Stimulated activated CD4-positive, alpha-beta T cell treated with anti-CD3 and anti-CD28 coated beads, Interleukin-2, amount 100 ng/mL, for 4 hours (primary cell): ENCODE measurements at places on chromosomes 5 and 9.

DNA sequence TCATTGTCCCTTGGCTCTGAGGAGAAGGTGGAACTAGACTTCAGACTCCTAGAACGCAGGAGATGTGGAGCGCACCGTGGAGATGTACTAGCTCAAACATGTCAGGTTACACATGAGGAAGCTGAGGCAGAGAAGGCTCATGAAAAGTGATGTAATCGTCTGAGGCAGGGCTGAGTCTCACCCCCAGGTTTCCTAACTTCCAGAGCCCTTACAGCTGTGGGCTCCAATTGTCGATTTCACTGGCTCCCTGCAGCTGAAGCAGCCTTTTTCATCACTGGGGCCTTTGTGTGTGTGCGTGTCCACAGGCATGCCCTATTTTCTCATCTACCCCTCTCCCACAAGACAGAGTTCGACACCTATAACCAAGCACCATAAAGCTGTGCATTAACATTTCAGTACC is 370.6 kb downstream of the NTRK2 start:
- DNase-seq = no peak

DNA sequence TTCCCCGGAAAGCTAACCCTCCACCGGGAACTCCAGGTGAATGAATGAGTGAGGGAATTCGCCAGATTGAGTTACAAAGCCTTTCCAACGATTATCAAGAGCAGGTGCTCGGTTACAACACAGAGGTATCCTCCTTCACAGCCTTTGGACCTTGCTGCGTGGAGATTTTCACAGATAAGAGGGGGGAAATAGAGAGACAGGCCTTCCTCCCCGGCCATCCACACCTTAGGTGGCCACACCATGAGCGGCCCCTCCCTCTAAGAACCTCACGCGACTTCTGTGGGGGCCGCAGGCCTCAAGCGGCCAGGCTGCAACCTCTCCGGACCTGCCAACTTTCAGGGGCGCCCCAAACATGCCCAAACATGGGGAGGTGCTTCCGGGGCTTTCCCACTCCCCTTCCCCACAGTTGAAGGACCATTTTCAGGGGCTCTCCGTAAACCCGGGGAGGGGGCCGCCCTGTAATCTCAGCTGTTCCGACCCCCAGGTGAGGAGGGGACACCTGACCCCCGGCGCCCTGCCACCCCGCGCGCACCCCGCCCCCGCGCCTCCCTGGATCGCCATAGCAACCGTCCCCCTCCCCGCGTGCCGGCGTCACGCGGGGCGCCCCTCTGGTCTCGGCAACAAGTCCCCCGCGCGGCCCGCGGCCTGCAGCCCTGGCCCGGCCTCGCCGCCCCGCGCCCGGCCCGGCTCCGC is 603 bp downstream of the DENND1A start:
- peak; percentile 29 for DNase-seq

DNA sequence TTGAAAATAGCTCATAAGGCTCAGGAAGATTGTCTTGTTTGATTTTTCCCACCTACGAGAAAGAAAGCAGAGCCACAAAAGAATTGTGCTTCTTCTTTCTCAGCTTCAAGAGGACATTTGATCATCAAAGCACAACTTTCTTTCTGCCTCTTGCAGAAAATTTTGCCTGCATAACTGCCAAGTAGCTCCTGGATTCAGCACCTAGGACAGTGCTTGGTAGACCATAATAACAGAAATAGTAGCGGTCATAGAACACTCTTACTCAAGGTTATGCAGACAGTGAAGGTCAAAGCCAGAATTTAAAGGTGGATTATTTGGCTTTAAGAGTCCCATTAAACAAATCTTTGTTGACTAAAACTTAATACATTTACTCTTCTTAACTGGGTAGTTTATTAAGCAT is 594.7 kb upstream of the CCNG1 start:
- DNase-seq = no peak

GRCh38 chr5:135207866-135208265 is 173.8 kb upstream of the PITX1 start:
- no peak for DNase-seq

DNA sequence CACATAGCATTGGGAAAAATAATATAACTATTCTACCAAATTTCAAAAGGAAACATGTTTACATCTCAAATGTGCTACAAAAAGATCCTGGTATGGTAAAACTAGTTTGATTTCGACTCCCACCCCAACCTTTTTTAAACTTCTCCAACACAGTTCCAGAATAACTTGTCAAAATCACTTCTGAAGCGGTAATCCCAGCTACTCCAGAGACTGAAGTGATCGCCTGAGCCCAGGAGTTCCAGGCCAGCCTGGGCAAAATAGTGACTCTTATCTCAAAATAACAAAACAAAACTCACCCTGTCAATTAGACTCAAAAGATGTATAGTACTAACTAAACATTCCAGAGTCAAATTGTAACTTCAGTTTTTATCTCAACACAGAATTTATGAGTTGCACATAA is 71.3 kb upstream of the RNF38 start:
- no peak for DNase-seq

- DNase-seq = no peak
Measured at GRCh38 chr9:76895186-76895585, 10.7 kb downstream of the PRUNE2 start.

GRCh38 chr9:107548298-107549142 is 59.0 kb upstream of the KLF4 start:
- no peak for DNase-seq

DNA sequence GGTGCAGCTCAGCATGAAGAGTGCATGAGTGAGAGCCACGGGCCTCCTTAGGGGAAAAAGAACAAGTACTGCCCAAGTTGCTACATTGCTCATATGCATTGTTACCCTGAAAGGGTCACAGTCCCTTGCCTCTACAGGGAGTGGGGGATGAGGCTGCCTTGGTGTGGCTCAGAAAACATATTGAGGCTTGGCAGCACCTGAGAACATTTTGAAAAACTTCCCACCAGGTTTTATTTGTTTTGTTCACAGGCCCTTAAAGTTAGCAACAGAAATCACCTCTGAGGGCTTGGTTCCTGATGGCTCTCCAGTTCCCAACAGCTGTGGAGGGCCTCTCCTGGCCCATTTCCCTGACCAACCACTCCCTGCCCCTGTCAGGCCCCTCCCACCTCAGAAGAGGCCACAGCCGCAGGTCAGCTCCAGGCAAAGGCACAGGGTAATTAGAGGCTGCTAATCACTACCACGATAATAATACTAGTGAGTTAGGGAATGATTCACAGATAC is 90.7 kb upstream of the ADRA1B start:
- no peak for DNase-seq

- no peak for DNase-seq
Measured at GRCh38 chr9:16258708-16259107, 611.8 kb downstream of the BNC2 start.
